CD8-positive, alpha-beta memory T cell (primary cell): ENCODE measurements at places on chromosomes 3 and 15. TPM values are rescaled to one million over a fixed set of nuclear protein-coding genes. Genes with fewer than 3 reads are reported as not detected.

SCAMP5 gene
- polyA plus RNA-seq = 0.16 TPM

- no peaks in the 10 kb centered on the region for H3K36me3 ChIP-seq
- H3K27me3 ChIP-seq = no peaks in the 10 kb centered on the region
Observed at GRCh38 chr3:25291481-25291905, 136.6 kb upstream of the RARB start.

DNA sequence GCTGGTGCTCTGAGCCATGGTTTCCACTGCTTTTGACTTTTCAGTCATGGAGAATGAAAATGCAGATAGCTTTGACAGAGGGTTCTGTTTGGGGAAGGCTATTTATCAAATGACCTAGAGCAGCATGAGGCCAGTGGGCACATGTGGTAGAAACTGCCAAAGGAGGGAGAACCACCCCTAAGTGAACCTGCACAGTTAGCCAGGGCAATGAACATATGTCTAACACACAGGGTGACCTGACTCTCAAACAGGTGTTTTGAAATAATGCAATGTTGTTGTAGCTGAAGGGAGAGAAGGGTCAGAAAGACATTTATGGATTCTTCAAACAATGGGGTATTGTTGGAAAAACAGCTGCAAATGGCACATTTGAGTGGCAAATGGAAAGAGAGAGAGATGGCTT, 174.4 kb upstream of the FAM3D start:
- no peak overlapping the region for H3K27ac ChIP-seq
- no peak overlapping the region for H3K4me3 ChIP-seq
- H3K27me3 ChIP-seq = no peaks in the 10 kb centered on the region
- no peaks in the 10 kb centered on the region for H3K36me3 ChIP-seq
- H3K4me1 ChIP-seq = no peaks in the 10 kb centered on the region

DNA sequence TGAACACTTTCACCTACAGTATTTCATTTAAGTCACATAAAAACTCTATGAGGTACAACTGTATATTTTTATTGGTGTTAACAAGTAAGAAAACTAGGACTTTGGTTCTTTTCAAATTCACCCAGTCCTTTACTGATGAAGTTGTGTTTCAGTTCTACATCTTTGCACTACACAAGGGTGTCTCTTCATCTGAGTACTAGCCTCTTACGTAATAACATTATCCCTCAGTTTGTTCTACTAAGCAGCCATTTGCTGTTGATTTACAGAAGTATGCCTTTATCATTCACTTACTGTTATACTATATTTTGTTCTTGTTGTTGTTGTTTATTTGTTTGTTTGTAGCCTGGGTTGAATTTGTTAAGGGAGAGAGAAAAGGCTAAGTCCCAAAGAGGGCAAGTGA, 311.9 kb downstream of the PLOD2 start:
- H3K27ac ChIP-seq = no peak overlapping the region
- no peaks in the 10 kb centered on the region for H3K36me3 ChIP-seq
- no peak overlapping the region for H3K4me3 ChIP-seq
- no peak for DNase-seq
- H3K4me1 ChIP-seq = no peaks in the 10 kb centered on the region
